NAMALWA (cell line): ENCODE measurements at places on chromosomes 2 and 18.

DNA sequence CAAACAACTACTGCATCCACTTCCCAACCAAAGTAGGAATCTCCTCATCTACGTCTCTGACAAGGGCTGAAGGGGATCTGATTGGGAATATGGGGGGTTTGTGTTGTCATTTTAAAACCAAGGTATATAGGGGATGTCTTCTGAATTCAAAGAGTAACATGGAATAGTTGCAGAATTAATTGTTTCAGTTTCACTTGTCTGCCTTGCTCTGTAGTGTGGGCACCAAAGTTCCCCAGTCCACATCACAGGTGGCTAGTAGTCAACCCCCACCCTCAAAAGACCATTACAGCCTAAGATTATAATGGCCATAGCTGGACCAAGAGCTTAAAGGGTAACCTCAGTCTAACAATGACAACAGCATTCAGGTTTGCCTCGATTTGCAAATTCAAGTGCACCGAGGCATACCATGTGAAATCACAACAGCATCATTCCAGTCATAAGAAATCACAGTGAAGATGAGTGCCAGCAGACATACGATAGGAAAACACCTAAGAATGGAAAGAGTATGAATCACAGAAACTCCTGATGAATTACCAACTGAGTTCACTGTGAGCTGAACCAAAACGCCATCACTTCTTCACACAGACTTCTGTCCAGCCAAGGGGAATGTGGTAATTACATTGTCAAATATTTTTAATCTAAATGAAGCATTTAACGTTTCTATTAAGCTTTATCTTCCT, 52.4 kb downstream of the MYO5B start:
- no peak for DNase-seq

GRCh38 chr18:35122586-35123224, 81.5 kb downstream of the MAPRE2 start:
- DNase-seq, result no peak

DNA sequence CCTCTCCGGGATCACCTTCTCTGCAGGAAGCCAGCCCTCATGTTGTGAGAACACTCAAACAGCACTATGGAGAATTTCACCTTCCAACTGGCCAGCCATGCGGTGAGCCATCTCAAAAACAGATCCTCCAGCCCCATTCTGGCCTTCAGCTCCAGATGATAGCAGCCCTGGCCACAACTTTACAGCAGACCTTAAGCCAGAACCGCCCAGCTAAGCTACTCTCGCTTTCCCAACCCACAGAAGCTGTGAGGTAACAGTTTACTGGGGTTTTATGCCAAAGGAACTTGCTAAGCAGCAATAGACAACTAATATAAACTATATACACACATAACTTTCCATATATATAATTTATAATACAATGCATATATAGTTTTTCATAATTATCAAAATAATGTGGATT, 11.6 kb upstream of the PTPN4 start:
- DNase-seq, result no peak

DNA sequence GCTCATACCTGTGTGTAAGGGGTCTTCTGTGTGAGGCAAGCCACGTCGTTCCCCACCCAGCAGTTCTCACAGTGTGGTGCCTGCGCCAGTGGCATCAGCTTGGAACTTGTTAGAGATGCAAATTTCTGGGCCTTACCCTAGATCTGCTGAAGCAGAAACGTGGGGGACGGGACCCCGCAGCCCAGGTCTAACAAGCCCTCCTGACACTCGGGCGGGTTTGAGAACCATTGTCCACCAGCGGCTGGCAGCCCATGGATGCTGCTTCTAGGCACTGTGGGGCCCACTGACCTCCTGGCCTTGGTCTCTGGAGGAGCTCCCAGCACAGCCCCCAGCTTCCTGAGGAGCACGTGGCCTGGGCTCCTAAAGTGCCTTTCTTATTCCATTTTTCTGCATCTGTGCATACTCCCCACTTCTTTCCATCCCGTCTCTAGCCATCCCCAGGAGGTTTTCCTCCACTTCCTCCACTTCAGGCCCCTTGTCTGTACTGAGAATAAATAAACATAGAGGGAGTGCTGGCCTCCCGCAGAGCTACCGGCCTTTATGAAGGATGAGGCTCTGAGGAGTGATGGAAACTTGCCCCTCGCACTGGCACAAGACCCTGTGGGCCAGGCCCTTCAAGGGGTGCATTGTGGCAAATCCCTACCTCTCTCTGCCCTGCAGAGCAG, 94.3 kb downstream of the GALR1 start:
- no peak for DNase-seq

DNA sequence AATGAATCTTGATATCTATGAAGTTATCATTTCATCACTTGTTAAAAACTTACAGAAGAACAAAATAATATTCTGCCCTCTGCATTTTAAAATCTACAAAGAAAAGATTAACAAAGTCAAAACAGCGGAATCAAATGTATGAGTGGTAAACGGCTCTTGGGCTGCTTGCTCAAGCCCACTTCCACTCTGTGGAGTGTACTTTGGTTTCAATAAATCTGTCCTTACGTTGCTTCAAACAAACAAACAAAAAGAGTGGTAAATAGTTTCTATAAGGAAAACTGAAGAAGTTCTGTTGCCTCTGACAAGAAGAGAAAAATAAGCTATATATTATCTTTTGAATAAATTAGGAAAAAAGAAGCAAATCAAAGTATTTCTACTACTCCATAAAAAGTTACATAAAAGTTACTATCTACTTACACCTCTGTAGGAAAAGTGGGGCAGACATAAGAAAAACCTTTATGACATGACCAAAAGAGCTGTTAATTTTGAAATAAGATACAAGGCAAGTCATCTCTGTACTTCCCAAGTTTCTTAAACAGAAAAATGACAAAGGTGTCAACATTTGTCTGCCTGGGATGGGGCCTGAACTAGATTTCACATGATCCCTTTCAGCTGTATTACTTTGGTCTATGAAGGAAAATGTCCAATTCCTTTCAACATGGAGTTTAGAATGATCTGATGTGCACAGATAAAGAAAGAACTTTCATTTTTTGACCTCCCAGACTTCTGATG, 56.5 kb downstream of the MGAT4A start:
- DNase-seq, result no peak

DNA sequence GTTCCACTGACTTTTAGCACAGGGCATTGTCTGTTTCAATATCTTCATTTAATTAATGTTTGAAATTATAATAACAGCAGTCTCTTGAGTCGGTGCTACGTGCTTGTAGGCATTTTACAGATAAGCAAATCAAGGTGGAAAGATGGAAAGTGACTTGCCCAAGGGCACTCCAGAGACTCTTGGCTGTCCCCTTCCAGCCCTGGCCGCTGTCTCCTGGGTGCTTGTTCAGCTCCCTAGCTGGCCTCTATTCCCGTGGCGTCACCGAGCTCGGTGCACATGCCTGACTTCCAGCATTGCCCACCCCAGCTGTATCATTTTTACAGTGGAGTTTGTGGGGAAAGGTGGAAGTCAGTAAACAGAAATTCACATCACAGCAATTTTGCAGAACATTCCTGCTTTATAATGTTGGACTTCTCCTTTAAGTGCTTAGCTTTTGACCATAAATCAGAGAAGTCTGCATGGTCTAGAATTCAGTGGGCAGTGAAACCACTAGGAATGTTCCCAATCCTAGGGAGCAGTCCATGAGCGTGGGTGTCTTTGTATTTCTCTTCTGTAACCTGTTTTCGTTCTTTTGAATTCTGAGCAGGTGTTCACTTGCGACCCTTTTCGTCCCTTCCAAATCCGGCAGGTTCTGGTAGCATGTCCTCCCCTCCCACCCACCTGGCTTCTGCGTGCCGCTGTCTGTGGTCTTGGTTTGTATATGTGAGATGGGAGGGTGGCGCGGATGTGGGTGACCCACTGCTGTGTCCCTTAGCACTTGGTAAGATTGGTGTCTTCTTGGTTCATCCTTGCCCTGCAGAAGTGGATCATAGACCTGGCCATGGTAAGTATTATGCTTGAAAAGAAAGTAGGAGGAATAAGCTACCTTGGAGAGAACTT, 8.4 kb downstream of the SLC66A3 start:
- DNase-seq, result no peak

GRCh38 chr2:148338541-148338940, 306.0 kb upstream of the EPC2 start:
- no peak for DNase-seq
